ENCODE measurements at places on chromosomes 2 and 18. TPM values are rescaled to one million over a fixed set of nuclear protein-coding genes. Genes with fewer than 3 reads are reported as not detected.

DNA sequence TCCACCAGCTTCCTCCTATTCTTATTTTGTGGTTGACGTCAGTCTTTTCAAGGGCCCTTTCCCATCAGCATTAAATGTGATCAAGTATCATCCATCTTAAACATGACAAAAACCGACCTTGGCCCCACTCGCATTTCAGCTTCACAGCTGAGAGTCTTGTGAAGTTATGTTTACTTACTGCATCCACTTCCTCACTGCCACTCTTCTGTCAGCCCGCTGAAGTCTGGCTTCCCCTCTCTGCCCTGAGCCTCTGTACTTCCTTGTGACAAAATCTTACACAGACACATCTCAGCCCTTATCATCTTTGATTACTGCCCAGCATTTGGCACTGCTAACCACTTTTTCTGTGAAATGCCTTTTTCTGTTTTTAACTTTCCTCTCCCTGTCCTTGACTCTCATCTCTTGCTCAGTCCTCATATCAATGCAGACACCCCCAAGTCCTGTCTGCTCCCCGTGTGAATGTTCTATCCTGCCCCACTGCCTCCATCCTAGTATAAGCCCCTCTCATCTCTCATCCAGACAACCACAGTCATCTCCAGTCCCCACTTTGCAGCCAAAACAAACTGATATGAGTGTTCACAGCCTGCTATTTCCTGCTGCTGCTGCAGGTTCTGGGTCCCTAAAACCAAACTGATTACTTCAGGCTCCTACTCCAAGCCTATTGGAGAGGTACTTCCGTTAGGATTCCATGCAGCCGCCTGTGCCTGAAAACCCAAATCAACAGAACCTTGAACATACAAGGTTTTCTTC lies 31.4 kb downstream of the FOSL2 start:
- DNase-seq, result no peak

DNA sequence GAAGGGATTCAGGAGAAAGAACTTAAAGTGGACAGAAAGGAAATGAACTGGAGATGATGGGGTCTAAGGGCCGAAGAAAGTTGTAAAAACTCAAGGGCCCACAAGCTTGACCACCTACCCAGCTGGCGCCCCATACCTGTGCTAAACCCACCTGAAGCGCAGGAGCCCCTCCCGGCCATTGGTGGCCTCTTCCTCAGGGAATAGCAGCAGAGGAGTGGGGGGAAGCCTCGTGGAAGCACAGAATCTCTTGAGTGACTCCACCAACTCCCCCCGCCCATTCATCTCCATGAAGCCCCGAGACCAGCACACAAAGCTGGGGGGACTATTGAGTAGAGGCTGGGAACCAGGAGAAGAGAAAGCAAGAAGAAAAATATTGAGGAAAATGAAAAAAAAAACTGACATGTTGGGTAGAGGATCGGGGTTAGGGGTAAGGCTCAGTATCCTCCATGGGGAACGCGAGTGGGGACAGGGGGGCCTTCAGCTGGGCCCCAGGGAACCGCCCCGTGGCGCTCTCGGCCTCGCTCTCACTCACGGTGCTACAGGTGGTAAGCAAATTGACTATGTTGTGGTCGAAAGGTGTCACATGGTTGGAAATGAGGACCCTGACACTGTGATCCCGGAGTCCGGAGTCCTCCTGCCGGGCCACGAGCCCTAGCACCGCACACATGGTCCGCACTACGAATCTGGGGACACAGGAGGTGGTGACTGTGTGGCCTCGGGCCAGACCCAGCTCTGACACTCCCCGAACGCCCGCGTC lies 728 bp downstream of the AUP1 start:
- DNase-seq, result peak; percentile 40

DNA sequence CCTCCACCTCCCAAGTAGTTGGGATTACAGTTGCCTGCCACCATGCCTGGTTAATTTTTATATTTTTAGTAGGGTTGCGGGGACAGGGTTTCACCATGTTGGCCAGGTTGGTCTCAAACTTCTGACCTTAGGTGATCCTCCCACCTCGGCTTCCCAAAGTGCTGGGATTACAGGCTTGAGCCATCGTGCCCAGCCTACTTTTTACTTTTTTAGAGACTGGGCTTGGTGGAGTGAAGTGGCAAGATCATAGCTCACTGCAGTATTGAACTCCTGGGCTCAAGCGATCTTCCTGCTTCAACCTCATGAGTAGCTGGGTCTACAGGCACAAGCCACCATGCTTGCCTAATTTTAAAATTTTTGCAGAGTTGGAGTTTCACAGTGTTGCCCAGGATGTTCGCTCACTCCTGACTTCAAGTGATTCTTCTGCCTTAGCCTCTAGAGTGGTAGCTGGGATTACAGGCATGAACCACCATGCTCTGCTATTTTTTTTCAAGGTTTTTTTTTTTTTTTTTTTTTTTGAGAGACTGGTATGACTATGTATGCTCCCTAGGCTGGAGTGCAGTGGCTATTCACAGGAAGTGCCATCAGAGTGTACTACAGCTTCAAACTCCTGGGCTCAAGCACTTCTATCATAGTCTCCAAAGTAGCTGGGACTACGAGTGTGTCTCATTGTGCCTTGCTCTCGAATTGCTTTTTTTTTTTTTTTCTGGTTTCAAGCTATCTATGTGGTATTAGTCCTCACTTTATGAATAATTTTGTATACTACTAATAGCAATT lies 11.9 kb downstream of the MSH2 start:
- no peak for DNase-seq

DNA sequence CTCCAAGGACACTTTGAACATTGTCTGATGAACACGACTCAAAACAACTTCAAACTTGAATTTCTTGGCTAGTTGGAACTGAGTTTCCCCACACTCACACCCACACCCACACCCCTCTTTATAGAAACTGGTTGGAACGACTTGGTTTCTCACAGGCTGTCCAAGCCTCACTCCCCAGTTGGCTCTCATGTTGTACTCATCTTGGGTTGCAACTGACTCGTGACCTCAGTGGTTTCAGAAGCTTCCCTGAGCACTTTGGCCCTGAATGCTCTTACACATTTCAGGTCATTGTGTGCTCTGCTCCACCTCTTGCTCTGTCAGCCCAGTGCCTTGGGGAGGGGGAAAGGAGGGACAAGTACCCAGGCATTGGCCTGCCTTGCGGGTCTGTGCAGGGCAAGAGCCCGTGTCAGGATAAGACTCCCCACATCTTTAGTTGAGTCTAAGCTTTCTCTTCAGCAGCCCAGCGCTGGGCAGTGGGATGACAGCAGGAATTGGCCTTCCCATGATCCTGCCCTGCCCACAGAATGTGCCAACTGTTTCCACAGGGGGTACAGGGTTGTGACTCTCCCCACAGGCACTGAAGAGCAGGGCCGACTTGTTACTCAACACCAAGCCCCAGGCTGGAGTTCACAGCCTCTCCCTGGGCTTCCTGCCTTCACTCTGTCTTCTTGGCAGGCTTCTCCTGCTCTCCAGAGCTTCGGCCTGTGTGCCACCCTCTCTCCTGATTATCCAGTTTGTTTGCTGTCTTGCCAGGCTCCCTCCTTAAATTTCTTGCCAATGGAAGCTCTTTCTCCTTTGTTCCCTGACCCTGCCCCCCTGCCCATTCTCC lies 104.6 kb downstream of the RTN4 start:
- peak; percentile 91 for DNase-seq

The RAB6C gene
- total RNA-seq, result not detected
